Activated naive CD8-positive, alpha-beta T cell treated with anti-CD3 and anti-CD28 coated beads, Interleukin-2, amount 10 ng/mL, durations not matched to agents 7 days and 5 days (primary cell): ENCODE measurements at places on chromosomes 13 and 19. TPM values are rescaled to one million over a fixed set of nuclear protein-coding genes. Genes with fewer than 3 reads are reported as not detected.

Gene ERICH6B
- total RNA-seq: not detected

Gene CLN5
- 18.9 TPM for total RNA-seq

Gene GSX1
- not detected for total RNA-seq

Gene STAP2
- 8.8 TPM for total RNA-seq

Gene PRR19
- 0.57 TPM for total RNA-seq

Gene PRRG2
- total RNA-seq: 1.5 TPM

Gene ARRDC5
- total RNA-seq: 7.5 TPM

Gene HAUS8
- total RNA-seq: 51.7 TPM

Gene C1QTNF9B
- total RNA-seq: not detected

Gene DNAJC3
- 16.6 TPM for total RNA-seq

Gene ATP4A
- not detected for total RNA-seq

Gene MYO16
- 1.1 TPM for total RNA-seq

Gene TUBA3C
- not detected for total RNA-seq

Gene HIF3A
- total RNA-seq: not detected

Gene IGFL1
- total RNA-seq: not detected

GRCh38 chr13:29105779-29106178 lies 285.6 kb downstream of the MTUS2 start:
- DNase-seq: no peak
- H3K27ac ChIP-seq: no peak overlapping the region
- H3K36me3 ChIP-seq: no peaks in the 10 kb centered on the region
- no peak overlapping the region for H3K4me3 ChIP-seq

- no peaks in the 10 kb centered on the region for H3K36me3 ChIP-seq
- H3K4me1 ChIP-seq: no peaks in the 10 kb centered on the region
- no peak overlapping the region for H3K27ac ChIP-seq
- DNase-seq: no peak
- peaks cover 12% of the 10 kb centered on the region for H3K27me3 ChIP-seq
These were observed 26.5 kb downstream of the ENOX1 start for GRCh38 chr13:43760257-43760656.

- DNase-seq: no peak
- H3K36me3 ChIP-seq: no peaks in the 10 kb centered on the region
- H3K27me3 ChIP-seq: no peaks in the 10 kb centered on the region
- H3K4me1 ChIP-seq: peaks cover 22% of the 10 kb centered on the region
- H3K27ac ChIP-seq: peak overlapping the region; percentile 82
These were observed 16.9 kb upstream of the BTBD2 start for GRCh38 chr19:2032296-2032941.

DNA sequence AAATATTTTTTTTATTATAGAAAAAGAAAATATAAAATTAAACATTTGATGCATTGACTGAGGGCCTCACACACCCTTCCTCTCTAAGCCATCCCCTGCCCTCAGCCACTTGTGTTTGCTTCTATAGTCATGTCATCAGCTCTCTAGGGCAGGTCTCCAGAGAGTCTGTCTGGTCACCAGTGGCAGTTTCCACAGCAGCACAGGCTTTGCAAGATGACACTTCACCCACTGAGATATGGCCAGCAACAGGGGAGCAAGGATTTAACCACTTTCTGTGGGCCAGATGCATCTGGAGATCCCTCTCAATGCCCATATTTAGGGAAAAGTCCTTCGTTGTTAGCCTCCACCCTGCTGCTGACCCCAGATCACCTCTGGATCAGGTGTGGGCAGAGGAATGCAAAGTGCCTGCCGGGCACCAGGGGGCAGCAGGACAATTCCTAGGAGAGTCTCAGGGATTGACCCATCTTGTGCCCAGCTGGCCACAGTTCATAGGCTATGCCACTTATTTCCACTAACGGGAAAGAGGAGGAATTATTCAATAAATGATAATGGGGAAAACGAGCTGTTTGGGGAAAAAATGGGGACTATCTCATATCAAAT lies 4.8 kb downstream of the ABCC4 start:
- no peak overlapping the region for H3K4me3 ChIP-seq
- peaks cover 5% of the 10 kb centered on the region for H3K36me3 ChIP-seq
- H3K27me3 ChIP-seq: no peaks in the 10 kb centered on the region
- H3K27ac ChIP-seq: no peak overlapping the region
- H3K4me1 ChIP-seq: peaks cover 13% of the 10 kb centered on the region

GRCh38 chr13:93789058-93789457 lies 562.5 kb downstream of the GPC6 start:
- no peaks in the 10 kb centered on the region for H3K36me3 ChIP-seq
- H3K4me1 ChIP-seq: peaks cover under 1% of the 10 kb centered on the region
- no peak overlapping the region for H3K27ac ChIP-seq
- H3K27me3 ChIP-seq: peaks cover 8% of the 10 kb centered on the region
- no peak for DNase-seq
- H3K4me3 ChIP-seq: no peak overlapping the region

- DNase-seq: no peak
- peaks cover 31% of the 10 kb centered on the region for H3K4me1 ChIP-seq
- H3K36me3 ChIP-seq: peaks cover 21% of the 10 kb centered on the region
- peaks cover 23% of the 10 kb centered on the region for H3K27me3 ChIP-seq
These were observed 39.4 kb upstream of the KATNAL1 start for GRCh38 chr13:30346789-30347167.

DNA sequence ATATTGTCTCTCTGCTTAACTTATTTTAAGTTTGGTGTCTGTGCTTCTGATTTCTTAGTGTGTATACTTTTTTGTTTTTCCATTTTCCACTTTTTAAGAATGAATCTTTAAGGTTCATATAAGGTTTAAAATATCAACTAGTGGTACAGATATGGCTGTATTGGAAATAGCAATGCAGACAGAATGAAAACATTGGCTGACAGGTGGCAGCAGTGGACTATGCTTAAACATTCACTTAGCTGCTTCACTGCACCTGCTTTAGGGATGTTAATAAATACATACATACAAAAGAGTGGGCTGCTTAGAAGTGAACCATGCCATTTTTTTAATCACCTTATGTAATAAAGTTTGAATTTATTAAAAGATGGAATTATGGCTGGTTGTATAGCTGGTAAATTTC lies 27.3 kb downstream of the TM9SF2 start:
- H3K27me3 ChIP-seq: no peaks in the 10 kb centered on the region
- H3K36me3 ChIP-seq: peaks cover 40% of the 10 kb centered on the region
- H3K27ac ChIP-seq: no peak overlapping the region
- no peak for DNase-seq

- peaks cover 9% of the 10 kb centered on the region for H3K4me1 ChIP-seq
- peaks cover 7% of the 10 kb centered on the region for H3K36me3 ChIP-seq
- peak overlapping the region; percentile 67 for H3K27ac ChIP-seq
- H3K27me3 ChIP-seq: peaks cover 32% of the 10 kb centered on the region
These were observed 478 bp downstream of the LMO7 start for GRCh38 chr13:75636436-75637180.

DNA sequence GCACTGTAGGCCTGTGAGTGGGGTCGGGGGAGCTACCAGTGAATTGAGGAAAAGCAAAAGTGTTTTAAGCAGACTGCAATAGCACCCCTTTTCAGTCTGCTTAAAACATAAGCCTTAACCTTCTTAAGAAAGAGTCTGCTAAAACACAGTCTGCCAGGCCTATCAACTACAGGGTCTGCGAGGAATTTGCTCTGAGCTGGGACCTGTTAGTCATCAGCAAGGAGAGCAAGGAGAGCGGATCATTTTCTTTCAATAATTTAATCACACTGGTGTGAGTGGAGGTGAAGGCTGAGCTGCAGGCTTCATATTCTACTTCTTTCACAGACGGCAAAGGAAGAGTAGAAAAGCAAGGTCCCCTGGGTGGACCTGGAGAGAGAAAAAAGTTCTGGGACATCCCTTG lies 342.7 kb downstream of the ENOX1 start:
- no peaks in the 10 kb centered on the region for H3K4me1 ChIP-seq
- H3K27ac ChIP-seq: no peak overlapping the region
- no peak overlapping the region for H3K4me3 ChIP-seq
- no peaks in the 10 kb centered on the region for H3K36me3 ChIP-seq

DNA sequence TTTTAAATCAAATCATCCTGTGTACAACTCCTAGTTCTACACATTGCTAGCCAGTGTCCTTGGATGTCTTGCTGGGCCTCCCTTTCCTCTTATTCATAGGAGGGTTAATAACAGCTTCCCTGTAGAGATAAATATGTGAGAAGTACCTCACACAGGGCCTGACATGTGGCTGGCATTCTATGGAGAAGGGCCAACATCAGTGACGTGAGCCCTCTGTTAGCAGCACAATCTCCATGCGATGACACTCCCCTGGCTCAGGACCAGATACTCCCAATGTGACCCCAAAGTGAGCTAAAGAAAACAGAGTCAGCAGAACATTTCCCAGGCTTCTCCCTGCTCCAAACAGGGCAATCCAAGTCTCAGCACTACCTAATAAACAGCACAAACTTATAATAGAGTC lies 818.4 kb downstream of the DIAPH3 start:
- no peaks in the 10 kb centered on the region for H3K36me3 ChIP-seq
- no peaks in the 10 kb centered on the region for H3K4me1 ChIP-seq
- no peaks in the 10 kb centered on the region for H3K27me3 ChIP-seq
- H3K27ac ChIP-seq: no peak overlapping the region

GRCh38 chr19:44212866-44213346 lies 574 bp downstream of the ZNF227 start:
- H3K27me3 ChIP-seq: no peaks in the 10 kb centered on the region
- peaks cover 13% of the 10 kb centered on the region for H3K4me1 ChIP-seq
- no peak for DNase-seq
- peak overlapping the region; percentile 90 for H3K27ac ChIP-seq
- H3K4me3 ChIP-seq: peak overlapping the region; percentile 95

GRCh38 chr19:56294549-56294948 lies 20.1 kb downstream of the ZSCAN5A start:
- H3K36me3 ChIP-seq: peaks cover 16% of the 10 kb centered on the region
- H3K27ac ChIP-seq: no peak overlapping the region
- peaks cover 5% of the 10 kb centered on the region for H3K4me1 ChIP-seq

GRCh38 chr13:68713394-68713793 lies 1394.2 kb upstream of the ATXN8OS start:
- H3K4me1 ChIP-seq: no peaks in the 10 kb centered on the region
- no peak overlapping the region for H3K27ac ChIP-seq
- no peaks in the 10 kb centered on the region for H3K36me3 ChIP-seq
- no peak for DNase-seq
- H3K4me3 ChIP-seq: no peak overlapping the region

- DNase-seq: no peak
- no peaks in the 10 kb centered on the region for H3K4me1 ChIP-seq
- H3K36me3 ChIP-seq: no peaks in the 10 kb centered on the region
These were observed 39.6 kb downstream of the LHFPL6 start for GRCh38 chr13:39563470-39563735.

DNA sequence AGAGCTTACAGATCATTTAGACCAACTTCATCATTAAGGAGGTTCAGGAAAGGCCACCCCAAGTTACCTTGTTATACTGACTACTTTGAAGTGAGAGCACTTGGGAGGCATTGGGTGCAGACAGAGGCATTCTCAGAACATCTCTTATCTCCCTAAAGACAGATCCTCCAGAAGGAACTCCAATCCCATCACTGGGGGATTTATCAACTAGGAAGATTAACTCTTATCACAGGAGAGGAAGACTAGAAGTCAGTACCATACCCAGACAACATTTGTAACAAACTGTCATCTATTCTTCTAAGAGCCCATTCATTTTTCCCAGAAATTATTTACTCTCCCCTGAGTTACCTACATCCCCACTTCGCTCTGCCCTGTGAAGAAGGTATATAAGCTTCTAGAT lies 5.8 kb upstream of the RFXAP start:
- H3K27me3 ChIP-seq: peaks cover 36% of the 10 kb centered on the region
- H3K27ac ChIP-seq: no peak overlapping the region
- no peak for DNase-seq
- H3K4me3 ChIP-seq: no peak overlapping the region

- H3K4me1 ChIP-seq: peaks cover 22% of the 10 kb centered on the region
- H3K27me3 ChIP-seq: peaks cover 13% of the 10 kb centered on the region
- H3K4me3 ChIP-seq: peak overlapping the region; percentile 35
- no peak overlapping the region for H3K27ac ChIP-seq
These were observed 13.5 kb upstream of the TPM4 start for GRCh38 chr19:16062789-16063188.

DNA sequence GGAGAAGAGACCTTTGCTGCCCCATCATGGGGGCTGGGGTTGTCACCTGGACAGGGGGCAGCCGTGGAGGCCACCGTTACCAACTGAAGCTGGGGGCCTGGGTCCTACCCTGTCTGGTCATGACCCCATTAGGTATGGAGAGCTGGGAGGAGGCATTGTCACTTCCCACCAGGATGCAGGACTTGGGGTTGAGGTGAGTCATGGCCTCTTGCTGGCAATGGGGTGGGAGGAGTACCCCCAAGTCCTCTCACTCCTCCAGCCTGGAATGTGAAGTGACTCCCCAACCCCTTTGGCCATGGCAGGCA lies 9.0 kb downstream of the EGLN2 start:
- H3K4me3 ChIP-seq: peak overlapping the region; percentile 35
- H3K27me3 ChIP-seq: peaks cover 12% of the 10 kb centered on the region
- no peak for DNase-seq
- peaks cover 66% of the 10 kb centered on the region for H3K4me1 ChIP-seq
- H3K36me3 ChIP-seq: peaks cover 23% of the 10 kb centered on the region

GRCh38 chr13:34162544-34162933 lies 344.6 kb downstream of the RFC3 start:
- H3K36me3 ChIP-seq: no peaks in the 10 kb centered on the region
- H3K4me1 ChIP-seq: no peaks in the 10 kb centered on the region
- no peak overlapping the region for H3K4me3 ChIP-seq

DNA sequence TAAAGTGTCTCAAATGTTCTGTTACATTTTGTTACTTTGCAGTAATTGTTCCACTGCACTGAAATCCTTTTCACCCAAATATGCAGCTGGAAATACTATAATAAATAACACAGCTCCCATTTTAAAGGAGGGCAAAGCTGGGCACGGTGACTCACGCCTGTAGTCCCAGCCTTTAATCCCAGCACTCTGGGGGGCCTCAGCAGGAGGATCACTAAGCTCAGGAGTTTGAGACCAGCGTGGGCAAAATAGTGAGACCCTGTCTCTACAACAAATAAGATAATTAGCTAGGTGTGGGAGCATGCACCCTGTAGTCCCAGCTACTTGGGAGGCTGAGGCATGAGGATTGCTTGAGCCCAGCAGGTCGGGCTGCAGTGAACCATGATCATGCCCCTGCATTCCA lies 7.5 kb upstream of the UBAC2 start:
- H3K4me3 ChIP-seq: no peak overlapping the region
- no peak overlapping the region for H3K27ac ChIP-seq
- H3K27me3 ChIP-seq: no peaks in the 10 kb centered on the region

- peaks cover 9% of the 10 kb centered on the region for H3K4me1 ChIP-seq
- H3K27ac ChIP-seq: no peak overlapping the region
- peak; percentile 71 for DNase-seq
- H3K4me3 ChIP-seq: no peak overlapping the region
- peaks cover 3% of the 10 kb centered on the region for H3K36me3 ChIP-seq
These were observed 12.2 kb upstream of the RELB start for GRCh38 chr19:44988896-44989556.

DNA sequence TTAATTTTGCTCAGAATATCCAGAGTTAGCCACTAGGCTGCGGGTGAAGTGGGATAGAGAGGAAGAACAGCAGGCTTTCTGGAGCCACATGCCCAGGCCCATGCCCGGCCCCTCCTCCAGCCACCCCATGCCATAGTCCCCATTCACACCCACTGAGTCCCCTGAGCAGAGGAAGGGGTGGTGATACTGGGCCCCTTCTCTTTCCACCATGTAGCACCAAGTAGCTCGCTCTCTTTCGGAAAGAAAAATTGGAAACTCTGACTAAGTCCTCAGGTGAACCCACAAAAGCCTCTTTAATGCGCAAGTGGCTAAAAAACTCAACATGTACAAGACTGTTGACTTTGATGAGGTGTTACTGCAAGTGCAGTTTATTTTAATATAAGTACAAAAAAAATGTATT lies 76.7 kb upstream of the GPR183 start:
- no peaks in the 10 kb centered on the region for H3K27me3 ChIP-seq
- peak overlapping the region; percentile 42 for H3K4me3 ChIP-seq
- peak overlapping the region; percentile 88 for H3K27ac ChIP-seq
- peaks cover 70% of the 10 kb centered on the region for H3K4me1 ChIP-seq
- DNase-seq: no peak
